ENCODE measurements at places on chromosomes 7 and 10.

DNA sequence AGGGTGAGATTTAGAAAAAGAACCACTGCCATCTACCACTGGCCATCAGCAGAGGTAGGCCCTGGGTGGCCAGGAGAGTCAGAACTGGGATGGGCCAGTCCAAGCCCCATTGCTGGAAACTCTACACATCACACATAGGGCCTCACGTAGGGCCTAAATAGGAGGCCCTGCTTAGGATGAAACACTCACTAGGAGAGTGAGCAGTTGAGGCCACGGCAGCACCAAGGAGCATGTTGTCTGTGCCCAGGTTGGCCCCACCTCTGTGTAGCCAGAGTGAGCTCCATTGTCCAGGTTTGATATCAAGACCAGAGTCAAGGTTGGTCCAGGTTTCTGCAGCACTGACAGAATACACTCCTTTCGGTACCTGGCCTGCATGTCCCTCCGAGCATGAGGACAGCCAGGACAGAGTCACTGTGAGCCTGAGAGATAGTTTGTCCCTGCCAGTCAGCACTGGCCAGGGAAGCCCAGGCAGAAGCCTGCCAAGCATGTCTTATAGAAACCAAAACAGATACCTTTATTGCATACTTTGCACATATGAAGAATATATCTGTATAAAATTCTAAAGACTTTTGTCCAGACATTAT lies 77.9 kb upstream of the CAMK2B start:
- no peak for DNase-seq

DNA sequence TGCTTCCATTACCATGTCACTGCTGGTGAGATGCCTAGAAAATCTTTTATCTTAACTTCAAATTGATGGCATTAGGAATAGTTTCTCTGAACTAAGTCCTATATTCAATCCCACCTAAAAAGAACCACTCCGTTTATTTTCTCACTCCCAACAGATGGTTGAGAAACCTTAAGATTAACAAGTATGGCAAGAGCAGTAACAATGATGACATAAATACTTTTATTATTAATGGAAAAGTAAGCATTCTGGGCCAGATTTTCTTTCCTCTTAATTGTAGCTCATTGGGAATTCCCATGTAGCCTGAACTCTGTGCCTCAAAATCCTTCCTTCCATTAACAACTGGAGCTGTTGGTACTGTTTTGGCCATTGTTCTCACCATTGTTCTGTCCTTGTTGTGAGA lies 21.1 kb upstream of the FAM13C start:
- no peak for DNase-seq

DNA sequence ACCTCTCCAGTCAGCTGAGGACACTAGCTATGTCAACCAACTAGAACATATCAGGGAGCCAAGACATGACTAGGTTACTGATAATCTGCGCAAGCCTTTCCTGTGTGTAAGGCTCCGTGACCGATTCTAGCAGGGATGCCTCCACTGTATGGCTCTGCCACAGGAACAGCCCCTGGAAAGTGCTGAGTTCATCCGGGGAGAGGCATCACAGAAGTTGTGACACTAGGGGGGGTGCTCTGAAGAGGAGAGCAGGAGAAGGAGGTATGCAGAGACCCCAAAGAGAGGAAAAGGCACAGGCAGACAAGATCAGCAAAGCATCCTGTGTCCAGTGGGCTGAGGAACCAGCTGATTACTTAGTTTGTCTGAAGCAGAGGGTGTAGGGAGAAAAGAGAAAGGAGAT lies 13.5 kb downstream of the UPP1 start:
- no peak for DNase-seq

GRCh38 chr10:132341017-132341416 lies 9.0 kb downstream of the LRRC27 start:
- DNase-seq: no peak

GRCh38 chr7:97027427-97028234 lies 3.0 kb upstream of the DLX5 start:
- DNase-seq: peak; percentile 69

GRCh38 chr10:74434547-74434946 lies 283.5 kb downstream of the ADK start:
- DNase-seq: no peak
